Aortic smooth muscle cell (primary cell): ENCODE measurements at places on chromosomes 4 and X. TPM values are rescaled to one million over a fixed set of nuclear protein-coding genes. Genes with fewer than 3 reads are reported as not detected.

Gene GATA1
- total RNA-seq: not detected in 2 replicates

Gene VSIG1
- under 0.01 TPM in 2 replicates for total RNA-seq

Gene TMEM150C
- total RNA-seq: 0.06 and 0.53 TPM in 2 replicates

Gene RASGEF1B
- total RNA-seq: 9.6 and 10.9 TPM in 2 replicates

Gene UGT2A3
- not detected in 2 replicates for total RNA-seq

Gene DCX
- total RNA-seq: under 0.01 TPM in 1 of 2 replicates, not detected in the other

Gene ZNF280C
- total RNA-seq: 1.7 and 2.2 TPM in 2 replicates

Gene VCX2
- total RNA-seq: not detected in 2 replicates

Gene DCAF12L2
- total RNA-seq: not detected in 2 replicates

Gene XAGE1B
- total RNA-seq: not detected in 2 replicates

Gene FRMPD4
- 0.13 and 0.19 TPM in 2 replicates for total RNA-seq

Gene HHIP
- total RNA-seq: 2.2 and 6.2 TPM in 2 replicates

Gene TET2
- total RNA-seq: 7.1 and 8.9 TPM in 2 replicates

Gene SERPINA7
- total RNA-seq: not detected in 2 replicates

Gene TRO
- total RNA-seq: 5.8 and 8.1 TPM in 2 replicates

Gene SYP
- total RNA-seq: 0.66 and 0.75 TPM in 2 replicates
